ENCODE measurements at places on chromosomes 3 and 15.

DNA sequence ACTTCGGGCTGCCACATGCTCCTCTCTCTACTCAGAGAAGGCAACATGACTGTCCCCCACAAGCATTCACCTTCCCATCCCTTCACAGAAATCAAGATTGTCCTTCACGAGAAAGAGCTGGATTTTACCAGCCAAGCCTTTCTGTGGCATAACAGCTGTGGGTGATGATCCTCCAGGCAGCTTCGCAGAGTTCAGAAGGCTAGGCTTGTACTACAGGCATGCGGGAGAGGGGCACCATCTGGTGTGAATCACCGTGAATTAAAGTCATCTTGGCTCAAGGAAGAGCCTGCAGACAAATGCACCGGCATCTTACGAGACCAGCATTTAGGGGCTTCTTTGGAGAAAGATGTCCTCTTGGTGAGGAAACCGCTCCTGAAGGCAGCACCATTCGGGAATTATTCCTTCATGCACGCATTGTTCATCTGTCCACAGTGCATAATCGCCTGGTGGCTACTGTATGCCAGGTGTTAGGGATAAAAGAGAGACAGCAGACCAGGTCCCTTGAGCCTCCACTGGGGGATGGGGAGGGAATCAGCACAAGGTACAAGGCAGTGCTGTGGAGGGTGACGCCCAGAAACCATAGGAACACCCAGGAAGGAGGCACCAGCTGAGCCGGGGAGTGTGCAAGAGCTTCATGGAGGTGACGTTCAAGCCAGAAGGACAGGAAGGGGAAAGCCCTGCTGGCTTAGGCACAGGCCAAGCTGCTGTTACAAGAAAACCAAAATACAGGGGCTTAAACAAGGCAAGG lies 108.6 kb downstream of the TMEM266 start:
- no peak for DNase-seq

GRCh38 chr3:65561617-65562016 lies 477.1 kb downstream of the MAGI1 start:
- no peak for DNase-seq

- no peak for DNase-seq
Observed at GRCh38 chr3:9037144-9037711, 74.0 kb upstream of the RAD18 start.

GRCh38 chr3:65830948-65831732 lies 207.6 kb downstream of the MAGI1 start:
- DNase-seq, result no peak

DNA sequence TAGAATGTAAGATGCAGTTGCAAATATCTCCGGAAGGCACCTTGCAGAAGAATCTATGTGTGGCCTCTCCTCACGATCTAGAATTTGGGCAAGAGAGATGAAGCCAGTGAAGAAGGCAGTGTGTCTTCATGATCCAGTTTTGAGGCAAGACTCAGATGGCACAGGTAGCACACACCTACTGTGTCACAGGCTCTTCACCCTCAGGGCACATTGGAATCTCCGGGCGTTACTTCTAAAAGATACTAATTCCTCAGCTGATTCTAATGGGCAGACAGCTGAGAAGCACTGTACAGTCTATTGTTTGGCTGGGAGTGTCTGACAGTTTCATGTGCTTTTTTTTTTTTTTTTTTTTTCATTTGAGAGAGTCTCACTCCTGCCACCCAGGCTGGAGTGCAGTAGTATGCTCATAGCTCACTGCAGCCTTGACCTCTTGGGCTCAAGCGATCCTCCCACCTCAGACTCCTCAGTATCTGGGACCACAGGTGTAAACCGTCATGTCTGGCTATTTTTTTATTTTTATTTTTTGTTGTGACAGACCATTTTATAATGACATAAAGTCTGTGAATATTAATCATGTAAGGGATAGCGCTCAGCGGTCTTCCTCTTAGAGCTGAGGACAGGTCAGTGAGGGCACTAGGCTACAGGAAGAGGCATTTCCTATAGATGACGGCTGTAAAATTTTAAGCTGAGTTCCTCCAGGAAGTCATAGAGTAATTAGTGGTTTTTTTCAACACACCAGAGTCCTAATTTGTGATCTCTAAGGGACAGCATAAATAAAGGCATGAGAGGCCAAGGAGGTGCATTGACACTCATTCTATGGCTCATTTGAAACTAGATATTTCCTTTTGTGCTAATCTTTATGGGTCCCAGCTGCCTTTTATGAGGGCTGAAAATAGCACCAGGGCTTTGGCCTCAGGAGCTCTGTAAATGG lies 4.0 kb downstream of the C3orf52 start:
- DNase-seq, result no peak

- DNase-seq, result no peak
Observed at GRCh38 chr3:18076301-18076700, 333.9 kb upstream of the TBC1D5 start.

- DNase-seq, result no peak
Observed at GRCh38 chr15:97981058-97981457, 20.6 kb downstream of the ARRDC4 start.

DNA sequence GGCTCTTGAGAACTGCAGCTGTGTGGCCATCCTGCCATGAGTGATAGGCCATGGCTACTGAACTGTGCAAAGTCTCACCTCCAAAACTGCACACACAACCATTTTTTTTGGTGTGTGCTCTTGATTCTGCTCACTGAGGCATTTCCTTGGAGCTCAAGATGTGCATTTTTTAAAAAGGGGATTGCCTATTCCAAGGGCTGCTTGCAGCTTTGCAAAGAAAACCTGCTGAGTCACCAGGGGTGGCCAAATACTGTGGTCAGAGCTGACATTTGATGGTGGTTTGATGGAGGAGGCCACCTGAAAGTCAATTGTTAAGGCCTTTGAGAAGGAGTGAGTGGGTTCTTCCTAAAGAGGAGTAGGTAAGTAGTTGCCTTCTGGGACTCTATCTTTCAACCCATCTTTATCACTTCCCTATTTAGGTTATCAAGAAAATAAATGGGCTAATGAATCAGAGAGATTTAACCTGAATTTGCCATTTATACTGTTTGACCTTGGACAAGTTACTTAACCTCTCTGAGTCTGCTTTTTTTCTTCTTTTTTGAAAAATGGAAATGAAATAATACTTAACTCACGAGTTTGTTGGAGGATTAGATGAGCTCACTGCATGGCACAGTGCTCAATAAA lies 87.9 kb downstream of the CHST2 start:
- DNase-seq, result no peak

- no peak for DNase-seq
Observed at GRCh38 chr3:103403191-103403590, 968.4 kb downstream of the ZPLD1 start.

DNA sequence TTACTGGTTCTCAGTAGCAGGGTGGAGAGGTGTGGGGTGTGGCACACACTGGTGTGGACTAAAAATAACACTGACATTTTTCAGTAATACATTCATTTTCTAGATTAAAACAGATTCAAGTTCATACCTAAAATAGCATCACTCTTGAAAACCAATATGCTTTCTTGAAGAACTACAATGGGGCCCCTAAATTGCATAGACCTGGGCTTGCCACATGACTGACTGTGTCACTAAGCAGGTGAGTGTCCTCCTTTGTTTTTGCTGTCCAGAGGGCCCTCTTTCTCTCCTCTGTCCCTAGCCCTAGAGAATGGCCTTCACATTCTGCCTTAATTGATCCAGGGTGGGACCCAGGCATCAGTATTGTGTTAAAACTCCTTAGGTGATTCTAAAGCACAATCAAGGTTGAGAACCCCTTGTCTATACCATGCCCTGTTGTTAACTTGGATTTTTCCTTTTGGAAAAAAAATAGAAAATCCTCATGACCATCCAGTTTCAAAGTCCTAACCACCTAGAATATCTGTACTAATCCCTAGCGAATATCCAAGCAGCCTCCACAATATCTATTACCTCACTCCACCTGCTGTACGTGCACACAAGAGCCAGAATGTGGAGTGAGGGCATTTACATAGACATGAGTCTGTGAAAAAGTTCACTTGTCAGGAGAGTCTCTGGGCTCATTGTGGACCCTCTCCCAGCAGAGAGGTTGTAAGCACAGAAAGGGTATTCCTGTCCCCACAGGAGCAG lies 18.7 kb upstream of the TMEM41A start:
- DNase-seq, result no peak
